Cardiac muscle cell (in vitro differentiated cells and primary cell): ENCODE measurements at places on chromosomes 1 and 21. TPM values are rescaled to one million over a fixed set of nuclear protein-coding genes. Genes with fewer than 3 reads are reported as not detected.

Gene TMIGD3
- total RNA-seq, result not detected in 2 replicates

Gene PADI2
- total RNA-seq, result 0.54 and 0.67 TPM in 2 replicates

Gene NDC1
- total RNA-seq, result 18.1 and 20.5 TPM in 2 replicates

Gene TSTD1
- 262 and 347 TPM in 2 replicates for total RNA-seq

GRCh38 chr21:36684957-36685714, 13.8 kb upstream of the SIM2 start:
- peaks cover 70% of the 10 kb centered on the region for H3K27me3 ChIP-seq
- H3K27ac ChIP-seq, result no peak overlapping the region

- H3K36me3 ChIP-seq, result no peaks in the 10 kb centered on the region
- H3K4me1 ChIP-seq, result peaks cover 3% of the 10 kb centered on the region
- no peaks in the 10 kb centered on the region for H3K27me3 ChIP-seq
- no peak for DNase-seq
Observed at GRCh38 chr1:2001773-2002411, 1.7 kb downstream of the CFAP74 start.

- DNase-seq, result peak; percentile 94
- no peak overlapping the region for H3K4me3 ChIP-seq
- H3K27ac ChIP-seq, result no peak overlapping the region
- H3K27me3 ChIP-seq, result no peaks in the 10 kb centered on the region
- no peaks in the 10 kb centered on the region for H3K36me3 ChIP-seq
Observed at GRCh38 chr1:114353262-114353661, 157.7 kb downstream of the TRIM33 start.

DNA sequence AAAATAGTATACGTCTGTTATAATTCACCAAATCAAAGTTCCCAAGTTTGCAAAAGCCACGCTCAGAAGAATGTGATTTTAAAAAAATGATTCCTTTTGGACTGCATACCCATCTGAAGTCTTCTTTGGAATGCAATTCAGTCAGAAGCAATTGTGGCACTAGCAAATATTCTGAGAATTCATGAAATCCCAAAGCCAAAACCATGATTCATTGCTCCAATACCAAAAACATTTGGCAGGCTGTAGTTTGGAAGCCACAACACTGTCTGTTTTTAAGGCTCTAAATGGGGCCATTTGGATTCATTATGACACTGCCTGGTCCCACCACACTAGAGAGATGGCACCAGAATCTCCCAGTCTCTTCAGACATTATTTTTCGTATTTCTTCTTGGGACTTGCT, 21.8 kb upstream of the LRRC53 start:
- H3K4me3 ChIP-seq, result no peak overlapping the region
- no peaks in the 10 kb centered on the region for H3K36me3 ChIP-seq
- no peak overlapping the region for H3K27ac ChIP-seq
- no peaks in the 10 kb centered on the region for H3K4me1 ChIP-seq
- no peaks in the 10 kb centered on the region for H3K27me3 ChIP-seq
- DNase-seq, result no peak

DNA sequence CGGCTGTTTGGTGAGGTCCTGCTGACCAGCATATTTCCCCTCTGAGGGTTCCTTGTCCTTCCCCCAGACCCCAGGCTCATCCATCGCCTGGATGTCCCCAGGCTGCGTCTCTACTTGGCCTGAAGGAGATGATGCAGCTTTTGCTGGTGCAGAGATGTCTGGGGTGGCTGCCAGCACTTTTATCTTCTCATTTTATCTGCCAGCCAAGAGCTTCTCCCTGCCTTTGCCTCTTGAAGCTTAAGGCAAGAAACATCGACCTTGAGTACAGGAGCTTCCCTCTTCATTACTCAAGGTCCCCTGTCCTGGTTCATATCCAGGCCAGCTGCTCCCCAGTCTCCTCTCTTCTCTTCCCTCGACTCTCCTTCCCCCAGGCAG, 9.2 kb upstream of the H6PD start:
- no peak overlapping the region for H3K27ac ChIP-seq
- H3K4me1 ChIP-seq, result no peaks in the 10 kb centered on the region
- DNase-seq, result no peak
- H3K27me3 ChIP-seq, result peaks cover 3% of the 10 kb centered on the region
- H3K36me3 ChIP-seq, result no peaks in the 10 kb centered on the region
- H3K4me3 ChIP-seq, result no peak overlapping the region

DNA sequence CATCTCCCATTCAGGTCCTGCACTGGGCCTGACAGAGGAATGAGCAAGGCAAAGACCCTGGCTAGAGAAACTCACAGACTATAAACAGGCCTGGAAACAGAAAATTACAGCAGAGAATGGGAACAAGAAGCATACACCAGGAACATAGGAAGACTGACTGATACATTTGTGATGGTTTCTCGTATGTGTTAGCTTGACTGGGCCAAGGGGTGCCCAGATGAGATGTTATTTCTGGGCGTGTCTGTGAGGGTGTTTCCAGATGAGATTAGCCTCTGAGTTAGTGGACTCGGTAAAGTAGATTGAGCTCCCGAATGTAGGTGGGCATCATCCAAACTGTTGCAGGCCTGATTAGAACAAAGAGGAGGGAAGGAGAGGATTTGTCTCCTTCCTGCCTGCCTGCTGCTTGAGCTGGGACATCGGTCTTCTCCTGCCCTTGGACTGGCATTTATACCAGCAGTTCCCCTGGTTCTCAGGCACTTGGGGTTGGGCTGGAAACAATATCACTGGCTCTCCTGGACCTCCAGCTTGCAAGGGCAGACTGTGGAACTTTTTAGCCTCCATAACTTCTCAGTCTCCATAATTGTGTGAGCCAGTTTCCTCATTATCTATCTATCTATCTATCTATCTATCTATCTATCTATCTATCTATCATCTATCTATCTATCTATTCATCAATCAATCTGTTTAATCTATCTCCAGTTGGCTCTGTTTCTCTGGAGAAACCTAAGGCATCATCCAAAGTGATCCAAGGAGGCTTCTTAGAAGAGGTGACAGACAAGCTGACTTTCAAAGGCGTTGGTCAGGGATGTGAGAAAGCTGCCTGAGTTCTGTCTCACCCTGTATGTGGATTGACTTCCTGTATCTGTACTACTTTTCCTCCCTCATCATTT, 9.7 kb upstream of the FOXO6 start:
- H3K27ac ChIP-seq, result no peak overlapping the region
- no peak for DNase-seq
- no peaks in the 10 kb centered on the region for H3K36me3 ChIP-seq
- H3K4me1 ChIP-seq, result no peaks in the 10 kb centered on the region
- H3K4me3 ChIP-seq, result no peak overlapping the region
- peaks cover 6% of the 10 kb centered on the region for H3K27me3 ChIP-seq

- peaks cover 41% of the 10 kb centered on the region for H3K27me3 ChIP-seq
- no peak for DNase-seq
- no peak overlapping the region for H3K27ac ChIP-seq
- H3K36me3 ChIP-seq, result no peaks in the 10 kb centered on the region
Observed at GRCh38 chr1:6054596-6054995, 8.9 kb downstream of the KCNAB2 start.

DNA sequence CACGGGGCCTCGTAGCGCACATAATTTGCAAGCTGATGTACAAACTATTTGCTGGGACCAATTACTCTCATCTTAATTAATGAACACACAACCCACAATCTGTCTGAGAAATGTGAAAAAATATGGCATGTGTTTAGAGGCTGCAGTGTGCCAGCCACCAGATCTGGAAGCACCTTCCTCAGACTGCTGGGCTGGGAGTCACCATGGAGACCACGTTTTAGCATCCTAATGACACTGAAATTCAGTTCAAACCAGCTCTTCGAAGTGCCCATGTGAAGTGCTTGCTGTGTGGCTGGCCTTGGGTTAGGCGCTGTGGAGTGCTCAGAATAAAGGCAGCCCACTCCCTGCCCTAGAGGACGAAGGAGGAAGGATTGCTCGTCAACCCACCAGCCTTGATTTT, 482.4 kb downstream of the OMA1 start:
- no peaks in the 10 kb centered on the region for H3K36me3 ChIP-seq
- no peaks in the 10 kb centered on the region for H3K27me3 ChIP-seq
- H3K4me3 ChIP-seq, result no peak overlapping the region
- no peak for DNase-seq

DNA sequence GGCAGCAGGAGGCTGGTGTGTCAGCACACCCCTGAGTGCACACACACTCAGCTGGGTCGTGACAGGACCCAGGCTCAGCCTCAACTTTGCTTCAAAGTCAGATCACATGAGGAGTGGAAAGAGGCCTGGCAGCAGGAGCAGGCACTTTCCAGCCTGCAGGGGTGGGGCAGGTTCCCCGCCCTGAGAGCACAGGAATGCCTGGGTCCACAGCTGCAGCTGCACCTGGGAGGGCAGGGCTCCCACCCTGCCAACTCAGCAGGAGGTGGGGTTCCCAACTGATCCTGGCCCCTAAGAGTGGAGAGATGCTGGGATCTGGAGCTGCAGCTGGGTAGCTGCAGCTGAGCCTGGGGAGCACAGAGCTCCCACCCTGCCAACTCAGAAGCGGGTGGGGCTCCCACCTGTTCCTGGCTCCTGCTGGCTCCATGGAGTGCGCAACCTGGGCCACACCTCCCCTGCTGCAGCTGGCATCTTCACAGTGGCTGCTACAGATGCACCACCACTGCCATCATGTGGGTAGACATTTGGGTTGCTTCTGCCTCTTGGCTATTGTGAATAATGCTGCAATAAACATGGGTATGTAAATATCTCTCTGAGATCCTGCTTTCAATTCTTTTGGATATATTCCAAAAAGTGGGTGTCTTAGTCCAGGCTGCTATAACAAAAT, 415.4 kb downstream of the TTLL7 start:
- H3K36me3 ChIP-seq, result no peaks in the 10 kb centered on the region
- H3K4me1 ChIP-seq, result no peaks in the 10 kb centered on the region
- H3K4me3 ChIP-seq, result no peak overlapping the region
- H3K27me3 ChIP-seq, result no peaks in the 10 kb centered on the region

GRCh38 chr21:42755766-42756579, 102.6 kb downstream of the PDE9A start:
- no peak overlapping the region for H3K4me3 ChIP-seq
- H3K27me3 ChIP-seq, result no peaks in the 10 kb centered on the region
- no peaks in the 10 kb centered on the region for H3K36me3 ChIP-seq
- peaks cover 2% of the 10 kb centered on the region for H3K4me1 ChIP-seq

GRCh38 chr1:61247881-61248752, 165.8 kb downstream of the NFIA start:
- H3K4me3 ChIP-seq, result no peak overlapping the region
- H3K36me3 ChIP-seq, result no peaks in the 10 kb centered on the region
- DNase-seq, result no peak

GRCh38 chr1:31587720-31588423, 11.6 kb downstream of the TINAGL1 start:
- DNase-seq, result peak; percentile 67
- H3K4me1 ChIP-seq, result peaks cover 12% of the 10 kb centered on the region
- H3K36me3 ChIP-seq, result no peaks in the 10 kb centered on the region

- no peaks in the 10 kb centered on the region for H3K4me1 ChIP-seq
- H3K36me3 ChIP-seq, result no peaks in the 10 kb centered on the region
- peaks cover 3% of the 10 kb centered on the region for H3K27me3 ChIP-seq
- no peak overlapping the region for H3K4me3 ChIP-seq
Observed at GRCh38 chr1:31418626-31419323, 5.8 kb downstream of the SERINC2 start.

- no peaks in the 10 kb centered on the region for H3K27me3 ChIP-seq
- no peak for DNase-seq
- H3K36me3 ChIP-seq, result peaks cover 9% of the 10 kb centered on the region
- no peaks in the 10 kb centered on the region for H3K4me1 ChIP-seq
Observed at GRCh38 chr21:46116776-46117585, 19.1 kb downstream of the COL6A2 start.

GRCh38 chr1:98693385-98693784, 31.9 kb downstream of the SNX7 start:
- no peak for DNase-seq
- no peak overlapping the region for H3K4me3 ChIP-seq
- H3K36me3 ChIP-seq, result no peaks in the 10 kb centered on the region
- H3K4me1 ChIP-seq, result peaks cover 7% of the 10 kb centered on the region
- no peak overlapping the region for H3K27ac ChIP-seq

DNA sequence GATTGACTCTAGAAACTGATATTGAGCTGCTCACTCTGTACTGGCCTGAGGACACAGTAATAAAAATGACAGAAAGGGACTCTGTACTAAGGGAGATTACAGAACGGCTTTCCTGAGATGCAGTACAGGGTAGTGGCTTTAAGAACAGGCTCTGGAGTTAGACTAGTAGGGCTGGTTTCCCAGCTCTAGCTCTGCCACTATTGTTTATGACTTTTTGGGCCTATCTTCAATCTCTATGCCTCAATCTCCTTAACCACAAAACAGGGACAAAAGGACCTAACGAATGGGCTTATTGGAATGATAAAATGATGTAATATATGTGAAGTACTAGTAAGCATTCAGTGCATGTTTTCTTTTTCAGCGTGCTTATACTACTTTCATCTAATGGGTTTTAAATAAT, 1.4 kb downstream of the DEPDC1 start:
- H3K4me1 ChIP-seq, result peaks cover 3% of the 10 kb centered on the region
- DNase-seq, result no peak
- H3K4me3 ChIP-seq, result peak overlapping the region; percentile 67
- H3K27ac ChIP-seq, result no peak overlapping the region
- no peaks in the 10 kb centered on the region for H3K36me3 ChIP-seq

GRCh38 chr1:161359291-161359690, 8.4 kb downstream of the CFAP126 start:
- H3K4me3 ChIP-seq, result no peak overlapping the region
- H3K4me1 ChIP-seq, result no peaks in the 10 kb centered on the region
- H3K27me3 ChIP-seq, result no peaks in the 10 kb centered on the region
- peaks cover 3% of the 10 kb centered on the region for H3K36me3 ChIP-seq
- H3K27ac ChIP-seq, result no peak overlapping the region

DNA sequence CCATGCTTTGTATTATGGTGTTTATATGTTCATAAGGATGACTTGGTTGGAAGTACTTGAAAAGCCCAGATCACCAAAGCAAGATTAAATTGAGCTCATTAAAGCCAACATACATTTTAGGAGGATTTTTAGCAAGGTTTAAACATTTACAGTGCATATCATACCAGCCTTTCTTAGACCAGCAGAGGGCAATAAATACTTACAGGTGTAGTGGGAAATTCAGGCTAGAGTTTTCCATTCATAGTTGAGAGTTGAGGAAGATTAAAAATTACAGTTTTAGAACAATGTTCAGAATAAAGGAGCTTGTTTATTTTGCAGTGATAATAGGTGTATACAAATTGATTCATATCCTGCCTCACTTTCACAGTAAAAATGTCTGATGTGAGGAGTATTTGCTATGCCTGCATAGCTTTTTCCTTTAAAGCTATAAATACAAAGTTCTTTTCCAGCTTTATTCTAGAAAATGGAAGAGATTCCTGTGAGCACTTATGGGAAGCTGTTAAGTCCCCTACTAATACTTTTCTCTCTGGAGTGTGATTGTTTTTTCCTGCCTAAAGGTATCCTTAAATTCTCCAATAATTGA, 35.3 kb downstream of the DTL start:
- H3K4me1 ChIP-seq, result peaks cover 15% of the 10 kb centered on the region
- no peaks in the 10 kb centered on the region for H3K36me3 ChIP-seq
- peak; percentile 76 for DNase-seq
- no peak overlapping the region for H3K27ac ChIP-seq
- H3K4me3 ChIP-seq, result no peak overlapping the region

DNA sequence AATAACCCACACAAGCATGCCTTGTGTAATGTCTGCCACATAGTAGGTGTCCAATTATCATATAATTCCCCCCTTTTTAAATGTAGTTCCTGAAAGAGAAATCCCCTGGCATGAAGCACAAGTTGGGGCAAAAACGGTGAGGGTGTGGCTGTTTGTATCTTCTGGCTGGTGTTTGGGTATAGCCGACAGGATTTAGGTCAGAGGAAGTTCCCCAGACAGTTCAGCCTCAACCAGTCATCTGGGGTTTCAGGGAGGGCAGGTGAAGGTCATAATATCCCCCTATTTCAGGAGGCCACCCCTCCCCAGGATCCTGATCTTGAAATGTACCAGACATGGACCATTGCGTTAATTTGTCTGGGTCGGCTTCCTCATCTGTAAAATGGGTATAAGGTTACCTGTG, 29.1 kb upstream of the JUN start:
- DNase-seq, result no peak
- no peak overlapping the region for H3K27ac ChIP-seq
- H3K27me3 ChIP-seq, result peaks cover 13% of the 10 kb centered on the region
- no peaks in the 10 kb centered on the region for H3K4me1 ChIP-seq
